ENCODE measurements at places on chromosomes 5 and 9. TPM values are rescaled to one million over a fixed set of nuclear protein-coding genes. Genes with fewer than 3 reads are reported as not detected.

MAMDC4 gene
- 18.5 TPM for total RNA-seq

TAF11L11 gene
- not detected for total RNA-seq

GRCh38 chr5:135085133-135085935 lies 51.3 kb upstream of the PITX1 start:
- H3K4me1 ChIP-seq = no peaks in the 10 kb centered on the region
- H3K4me3 ChIP-seq = no peak overlapping the region
- no peaks in the 10 kb centered on the region for H3K36me3 ChIP-seq
- no peak for DNase-seq

DNA sequence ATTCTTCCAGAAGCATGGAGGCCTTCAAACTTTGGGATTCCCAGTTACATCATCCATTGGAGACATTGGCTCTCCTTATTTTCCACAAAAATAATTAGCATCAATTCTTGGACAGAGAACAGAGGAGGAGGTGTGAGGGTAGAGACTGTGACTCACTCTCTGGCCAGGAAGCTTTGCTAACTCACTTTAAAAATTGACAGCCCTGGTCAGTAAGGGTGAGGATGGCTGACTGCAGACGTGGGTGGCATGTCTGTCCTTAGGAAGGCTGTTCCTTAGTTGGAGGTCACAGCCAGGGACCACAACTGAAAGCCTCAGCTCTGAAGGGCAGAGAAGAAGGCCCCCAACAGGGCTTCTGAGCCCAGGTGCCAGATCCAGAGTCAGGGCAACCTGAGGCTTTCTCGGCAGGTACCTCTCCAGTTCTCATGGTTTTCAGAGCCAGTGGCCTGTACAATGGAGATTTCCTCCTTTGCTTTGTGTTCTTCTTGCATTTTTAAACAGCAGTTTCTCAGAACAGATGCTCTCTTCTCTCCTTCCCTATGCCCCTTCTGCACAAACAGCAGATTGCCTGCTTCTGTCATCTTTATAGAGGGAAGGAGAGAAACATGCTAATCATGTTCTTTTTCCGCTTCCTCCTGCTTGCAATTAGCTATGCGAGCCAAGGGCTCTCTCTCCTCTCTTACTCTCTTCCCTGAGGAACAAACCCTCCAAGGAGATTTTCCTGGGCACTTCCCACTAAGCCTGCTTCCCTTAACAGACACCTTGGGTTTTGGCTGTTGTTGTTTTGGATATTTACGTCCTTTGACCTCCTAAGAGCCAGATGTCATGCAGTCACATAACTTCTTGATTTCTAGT lies 92.5 kb upstream of the ZNF366 start:
- no peak for DNase-seq
- H3K36me3 ChIP-seq = no peaks in the 10 kb centered on the region
- no peaks in the 10 kb centered on the region for H3K4me1 ChIP-seq
- no peak overlapping the region for H3K27ac ChIP-seq

IFNA13 gene
- not detected for total RNA-seq

- no peaks in the 10 kb centered on the region for H3K27me3 ChIP-seq
- no peak for DNase-seq
- H3K4me3 ChIP-seq = no peak overlapping the region
- H3K36me3 ChIP-seq = no peaks in the 10 kb centered on the region
- peaks cover 17% of the 10 kb centered on the region for H3K4me1 ChIP-seq
Measured at GRCh38 chr9:8183618-8184017, 384.0 kb upstream of the DMAC1 start.

FRMD3 gene
- 0.27 TPM for total RNA-seq

DNA sequence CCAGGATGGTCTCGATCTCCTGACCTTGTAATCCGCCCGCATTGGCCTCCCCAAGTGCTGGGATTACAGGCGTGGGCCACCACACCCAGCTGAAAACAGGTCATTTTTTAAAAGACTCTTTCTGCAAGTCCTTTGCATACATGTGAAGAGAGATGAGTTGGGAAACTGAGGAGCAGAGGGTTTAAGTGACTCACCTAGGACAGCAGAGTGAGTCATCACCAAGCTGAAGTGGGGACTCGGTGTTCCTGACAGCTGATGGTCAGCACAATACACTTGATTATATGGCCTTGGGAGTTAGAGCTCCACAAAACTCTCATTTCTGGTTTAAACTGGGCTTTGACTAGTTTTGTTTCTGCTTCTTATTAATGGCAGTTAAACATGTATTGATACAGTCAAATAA lies 38.1 kb upstream of the SSBP2 start:
- H3K4me3 ChIP-seq = no peak overlapping the region
- no peaks in the 10 kb centered on the region for H3K36me3 ChIP-seq
- H3K27ac ChIP-seq = no peak overlapping the region
- no peak for DNase-seq
- no peaks in the 10 kb centered on the region for H3K27me3 ChIP-seq
- peaks cover 11% of the 10 kb centered on the region for H3K4me1 ChIP-seq

DNA sequence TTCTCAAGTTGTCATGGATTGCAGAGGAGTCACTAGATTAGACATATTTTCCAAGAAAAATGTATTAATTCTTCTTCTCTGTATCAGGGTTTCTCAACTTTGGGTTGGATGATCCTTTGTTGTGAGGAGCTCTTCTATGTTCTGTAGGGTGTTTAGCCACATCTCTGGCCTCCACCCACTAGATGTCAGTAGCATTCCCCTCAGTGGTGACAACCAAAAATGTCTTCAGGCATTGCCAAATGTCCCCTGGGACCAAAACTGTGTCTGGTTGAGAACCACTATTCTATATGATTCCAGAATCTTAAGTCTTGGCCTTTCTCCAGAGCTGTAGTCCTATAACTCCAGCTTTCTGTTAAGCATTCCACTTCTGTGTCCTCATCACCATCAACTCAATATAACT lies 220.9 kb downstream of the KIAA0825 start:
- H3K36me3 ChIP-seq = no peaks in the 10 kb centered on the region
- no peak for DNase-seq

AK8 gene
- total RNA-seq = not detected

OR1J2 gene
- total RNA-seq = not detected

DNA sequence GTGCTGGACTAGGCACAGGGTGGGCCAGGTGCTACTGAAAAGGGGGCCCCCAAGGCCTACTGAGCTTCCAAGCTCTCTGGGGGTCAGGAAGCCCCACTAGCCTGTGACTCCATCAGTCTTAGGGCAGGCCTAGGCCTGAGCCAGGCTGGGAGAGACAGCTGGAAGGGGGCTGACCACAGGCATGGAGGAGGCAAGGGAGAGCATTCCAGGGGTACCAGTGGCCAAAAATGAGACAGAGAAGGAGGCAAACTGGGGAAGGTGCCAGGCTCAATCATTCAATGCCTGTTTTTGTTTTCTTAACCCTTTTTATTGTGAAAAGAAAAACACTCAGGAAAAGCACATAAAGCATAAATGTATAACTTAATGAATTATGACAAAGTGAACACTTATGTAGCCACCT lies 26.2 kb upstream of the TCF7 start:
- no peaks in the 10 kb centered on the region for H3K36me3 ChIP-seq
- H3K27me3 ChIP-seq = no peaks in the 10 kb centered on the region
- no peak overlapping the region for H3K4me3 ChIP-seq
- DNase-seq = no peak

TMOD1 gene
- 0.47 TPM for total RNA-seq

ALDH1A1 gene
- total RNA-seq = not detected

DNA sequence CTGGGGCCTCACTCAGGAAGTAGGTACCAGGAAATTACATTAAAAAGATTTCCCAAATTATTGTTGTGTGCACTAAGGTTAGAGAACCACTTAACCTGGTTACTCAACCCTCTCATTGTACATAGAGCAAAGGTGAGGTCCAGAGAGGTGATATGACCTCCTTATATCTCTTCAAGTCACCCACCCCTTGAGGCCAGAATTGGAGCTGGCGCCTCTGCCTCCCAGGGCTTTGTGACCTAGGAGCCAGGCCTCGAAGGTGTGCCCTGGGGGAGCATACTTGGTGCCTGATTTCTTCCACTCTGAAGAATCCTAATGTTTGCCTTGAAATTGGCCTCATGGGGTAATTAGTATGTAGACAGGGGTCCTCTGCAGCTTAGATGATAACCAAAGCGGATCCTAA lies 95.1 kb upstream of the CTSL start:
- no peak for DNase-seq
- H3K27me3 ChIP-seq = no peaks in the 10 kb centered on the region
- H3K36me3 ChIP-seq = no peaks in the 10 kb centered on the region
- no peak overlapping the region for H3K27ac ChIP-seq

DNA sequence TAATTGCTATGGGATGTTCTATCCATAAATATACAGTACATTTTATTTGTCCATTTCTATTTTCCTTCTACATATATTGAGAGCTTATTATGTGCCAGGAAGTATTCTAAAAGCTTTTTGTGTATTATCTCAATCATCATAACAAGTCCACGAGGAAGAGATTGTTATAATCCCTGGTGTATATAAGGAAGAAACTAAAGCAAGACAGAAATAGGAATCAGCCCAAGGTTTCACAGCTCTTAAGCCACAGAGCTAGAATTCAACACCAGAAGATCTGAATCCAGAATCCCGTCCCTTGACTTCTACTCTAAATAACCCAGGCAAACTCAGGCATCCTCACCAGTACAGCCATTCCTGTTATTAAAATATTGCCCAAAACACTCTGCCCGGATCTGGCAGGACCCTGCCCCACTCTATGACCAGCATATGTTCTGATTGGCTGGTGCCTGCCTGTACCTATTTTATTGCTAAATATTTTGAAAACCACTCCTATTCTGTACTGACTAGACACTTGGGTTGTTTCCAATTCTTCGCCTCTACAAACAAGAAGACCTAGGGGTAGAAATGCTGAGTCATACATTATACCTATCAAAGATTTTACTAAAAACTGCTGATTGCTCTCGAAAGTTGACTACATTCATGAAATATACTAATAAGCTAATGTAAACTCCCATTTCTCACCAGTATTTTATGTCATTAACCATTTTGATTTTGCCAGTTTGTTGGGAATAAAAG lies 297.4 kb downstream of the ENC1 start:
- no peaks in the 10 kb centered on the region for H3K4me1 ChIP-seq
- H3K4me3 ChIP-seq = no peak overlapping the region
- no peak overlapping the region for H3K27ac ChIP-seq

TPPP gene
- total RNA-seq = 0.18 TPM

RECK gene
- 5.3 TPM for total RNA-seq

GRCh38 chr9:100011062-100011681 lies 87.6 kb downstream of the ERP44 start:
- peak; percentile 46 for DNase-seq
- no peaks in the 10 kb centered on the region for H3K4me1 ChIP-seq
- no peak overlapping the region for H3K4me3 ChIP-seq
- H3K27me3 ChIP-seq = no peaks in the 10 kb centered on the region
- H3K36me3 ChIP-seq = peaks cover 26% of the 10 kb centered on the region
- no peak overlapping the region for H3K27ac ChIP-seq

- no peaks in the 10 kb centered on the region for H3K27me3 ChIP-seq
- no peaks in the 10 kb centered on the region for H3K36me3 ChIP-seq
- no peaks in the 10 kb centered on the region for H3K4me1 ChIP-seq
- no peak overlapping the region for H3K4me3 ChIP-seq
- H3K27ac ChIP-seq = no peak overlapping the region
Measured at GRCh38 chr5:178338126-178338749, 105.6 kb upstream of the PHYKPL start.

DNA sequence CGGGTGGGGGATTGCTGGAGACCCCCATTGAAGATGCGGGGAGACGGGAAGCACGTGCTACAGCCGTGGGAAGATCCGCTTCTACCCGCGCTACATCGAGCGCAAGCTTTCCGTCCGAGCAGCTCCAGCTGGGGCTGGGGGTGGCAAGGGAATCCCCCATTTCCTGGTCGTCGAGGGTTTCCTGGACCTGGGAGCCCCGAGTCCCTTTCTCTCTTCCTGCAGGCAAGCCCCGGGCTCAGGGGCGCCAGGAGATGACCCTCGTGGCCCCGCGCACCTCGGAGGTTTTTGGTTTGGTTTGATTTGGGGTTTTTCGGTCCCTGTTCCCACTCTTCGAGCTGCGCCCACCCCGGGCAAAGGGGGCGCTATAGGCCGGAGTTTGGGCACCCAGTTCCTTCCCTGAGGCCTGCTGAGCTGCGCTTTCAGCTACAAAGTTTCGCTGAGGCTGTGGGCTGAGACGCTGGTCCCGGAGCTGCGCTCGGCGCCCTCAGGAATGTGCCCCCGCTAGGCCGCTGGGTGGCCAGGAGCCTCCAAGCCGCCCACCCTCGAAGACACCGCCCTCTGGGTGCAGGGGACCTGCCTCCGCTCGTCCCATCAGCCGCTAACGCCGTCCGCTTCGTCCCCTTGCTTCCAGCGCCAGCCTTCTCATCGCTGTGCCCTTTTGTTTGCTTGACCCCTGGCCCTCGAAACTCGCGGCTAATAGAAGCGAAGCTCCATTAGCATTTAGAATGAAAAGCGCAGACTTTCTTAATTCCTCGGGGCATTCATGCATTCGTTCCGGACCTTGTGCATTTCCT lies 2.9 kb downstream of the NR4A3 start:
- H3K4me3 ChIP-seq = peak overlapping the region; percentile 100
- H3K27ac ChIP-seq = peak overlapping the region; percentile 98
- peaks cover 38% of the 10 kb centered on the region for H3K4me1 ChIP-seq
- peaks cover 71% of the 10 kb centered on the region for H3K36me3 ChIP-seq

GRCh38 chr9:2427120-2427891 lies 194.3 kb upstream of the VLDLR start:
- H3K27ac ChIP-seq = no peak overlapping the region
- H3K36me3 ChIP-seq = no peaks in the 10 kb centered on the region
- H3K27me3 ChIP-seq = peaks cover 3% of the 10 kb centered on the region
- no peak overlapping the region for H3K4me3 ChIP-seq
- no peak for DNase-seq
- no peaks in the 10 kb centered on the region for H3K4me1 ChIP-seq

GRCh38 chr9:135692410-135692809 lies 6.9 kb downstream of the SOHLH1 start:
- no peaks in the 10 kb centered on the region for H3K4me1 ChIP-seq
- no peaks in the 10 kb centered on the region for H3K36me3 ChIP-seq
- no peak overlapping the region for H3K4me3 ChIP-seq
- no peak overlapping the region for H3K27ac ChIP-seq
- peaks cover 1% of the 10 kb centered on the region for H3K27me3 ChIP-seq

IL3 gene
- total RNA-seq = 0.25 TPM

Data from activated CD8-positive, alpha-beta T cell treated with anti-CD3 and anti-CD28 coated beads for 36 hours (primary cell).